ENCODE measurements at places on chromosomes 16 and 17.
A peak's percentile ranks its signal among the peaks of the same experiment; 100 is the strongest.

GRCh38 chr17:42900460-42901331 lies at the start of gene G6PC1:
TSS of gene G6PC1 (plus strand) at chr17:42900799. CDS start at chr17:42900877, 78 bp downstream.
- no peak for DNase-seq

DNA sequence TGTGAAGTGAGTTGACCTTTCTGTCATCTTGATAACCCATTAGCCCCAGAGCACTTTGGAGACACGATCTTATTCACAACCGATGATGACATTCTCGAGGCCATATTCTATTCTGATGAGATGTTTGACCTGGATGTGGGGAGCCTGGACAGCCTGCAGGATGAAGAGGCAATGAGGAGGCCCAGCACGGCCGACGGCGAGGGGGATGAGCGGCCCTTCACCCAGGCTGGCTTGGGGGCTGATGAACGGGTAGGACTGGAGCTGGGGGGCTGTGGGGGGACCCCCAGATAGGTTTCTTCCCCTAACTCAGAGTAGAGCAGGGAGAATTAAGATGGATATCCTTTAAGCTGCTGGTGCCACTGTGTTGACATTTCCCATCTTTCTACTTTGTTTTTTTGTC lies 201.7 kb downstream of the KATNIP start:
- DNase-seq: no peak

- peak; percentile 74 for DNase-seq
Observed at GRCh38 chr16:81004646-81005353, 1.9 kb downstream of the CMC2 start.

DNA sequence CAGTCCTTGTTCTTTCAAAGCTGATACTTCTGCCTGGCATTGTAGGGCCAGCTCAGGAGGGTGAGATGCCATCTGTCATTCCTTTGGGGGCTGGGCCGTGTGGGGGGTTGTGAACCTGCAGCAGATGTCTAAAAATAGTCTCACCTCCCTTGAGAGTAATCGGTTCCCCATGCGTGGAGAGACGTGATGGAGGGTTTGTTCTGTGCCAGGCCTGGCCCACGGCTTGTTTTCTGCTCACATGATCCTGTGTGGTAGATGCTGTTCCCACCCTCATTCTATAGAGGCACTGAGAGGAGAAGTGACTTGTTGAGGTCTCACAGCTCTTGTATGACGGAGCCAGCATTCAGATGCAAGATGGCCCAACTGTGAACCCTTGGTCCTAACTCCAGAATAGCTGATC lies 4.6 kb downstream of the IRF8 start:
- peak; percentile 60 for DNase-seq

GRCh38 chr17:347309-347899 lies 5.2 kb downstream of the RPH3AL start:
- no peak for DNase-seq
